ENCODE measurements at places on chromosomes 1 and 21. TPM values are rescaled to one million over a fixed set of nuclear protein-coding genes. Genes with fewer than 3 reads are reported as not detected.

DNA sequence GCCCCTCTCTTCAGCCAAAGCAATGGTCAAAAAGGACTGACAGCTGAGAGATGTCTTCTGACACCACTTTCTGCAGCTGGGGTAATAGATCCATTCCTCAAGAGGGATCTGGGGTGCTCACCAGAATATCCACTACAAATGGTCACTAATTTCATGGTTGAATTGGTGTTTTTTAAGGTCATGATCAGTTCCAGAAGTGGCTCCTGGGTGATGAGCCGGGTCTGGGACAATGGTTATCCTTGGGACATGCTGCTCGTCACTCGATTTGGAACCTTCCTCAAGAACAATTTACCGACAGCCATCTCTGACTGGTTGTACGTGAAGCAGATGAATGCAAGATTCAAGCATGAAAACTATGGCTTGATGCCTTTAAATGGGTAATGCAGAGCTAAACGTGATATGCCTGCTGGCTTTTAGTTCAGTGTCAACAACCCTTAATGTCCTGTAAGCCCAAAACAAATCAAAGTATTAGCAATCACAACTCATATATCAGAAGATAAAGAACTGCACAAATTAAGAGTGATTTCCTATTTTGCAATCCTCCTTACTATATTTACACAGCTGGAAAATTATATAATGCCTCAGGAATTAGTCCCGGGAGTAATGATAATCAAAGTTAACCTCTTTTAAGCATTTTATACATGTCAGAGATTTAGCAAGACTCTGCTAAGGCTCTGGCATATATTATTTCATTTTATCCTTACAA, 20.1 kb downstream of the FMO3 start:
- H3K27me3 ChIP-seq = no peaks in the 10 kb centered on the region
- no peak overlapping the region for H3K4me3 ChIP-seq
- no peaks in the 10 kb centered on the region for H3K36me3 ChIP-seq
- H3K27ac ChIP-seq = peak overlapping the region; percentile 65

GRCh38 chr1:245953876-245954660, 553.0 kb downstream of the SMYD3 start:
- H3K36me3 ChIP-seq = no peaks in the 10 kb centered on the region
- peak overlapping the region; percentile 39 for H3K4me3 ChIP-seq
- no peak for DNase-seq
- H3K27ac ChIP-seq = peak overlapping the region; percentile 69
- H3K27me3 ChIP-seq = no peaks in the 10 kb centered on the region
- peaks cover 15% of the 10 kb centered on the region for H3K4me1 ChIP-seq

DNA sequence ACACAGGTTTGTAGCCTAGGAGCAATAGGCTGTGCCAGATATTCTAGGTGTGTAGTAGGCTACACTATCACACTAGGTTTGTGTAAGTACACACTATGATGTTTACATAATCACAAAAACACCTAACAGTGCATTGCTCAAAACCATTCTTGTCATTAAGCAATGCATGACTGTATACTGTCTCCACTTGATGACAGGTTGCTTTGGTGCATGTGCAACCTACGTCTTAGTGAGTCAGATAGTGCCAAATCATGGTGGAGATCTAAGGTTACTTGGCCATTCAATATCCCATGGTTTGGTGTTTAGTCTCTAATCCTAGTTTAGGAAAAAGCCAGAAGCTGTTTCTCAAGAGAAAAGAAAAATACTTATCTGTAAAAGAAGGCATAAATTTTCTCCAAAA, 181.1 kb downstream of the KCNK2 start:
- DNase-seq = no peak
- H3K27me3 ChIP-seq = no peaks in the 10 kb centered on the region
- no peak overlapping the region for H3K4me3 ChIP-seq
- no peaks in the 10 kb centered on the region for H3K36me3 ChIP-seq
- H3K4me1 ChIP-seq = no peaks in the 10 kb centered on the region

GRCh38 chr1:231040019-231040799, at the start of gene FAM89A:
FAM89A (minus strand) TSS chr1:231040254; CDS start chr1:231040211, 43 bp downstream.
- H3K4me1 ChIP-seq = peaks cover 38% of the 10 kb centered on the region
- H3K4me3 ChIP-seq = peak within 1 kb of the TSS; percentile 66
- no peaks in the 10 kb centered on the region for H3K36me3 ChIP-seq
- H3K27ac ChIP-seq = peak within 1 kb of the TSS; percentile 74
- DNase-seq = peak; percentile 67
- H3K27me3 ChIP-seq = peaks cover 6% of the 10 kb centered on the region

GRCh38 chr1:31762726-31763670, 1.1 kb downstream of the ADGRB2 start:
- no peak overlapping the region for H3K4me3 ChIP-seq
- no peak overlapping the region for H3K27ac ChIP-seq
- H3K36me3 ChIP-seq = no peaks in the 10 kb centered on the region
- peak; percentile 72 for DNase-seq

Gene ZBTB18
- 26.8 TPM for total RNA-seq

DNA sequence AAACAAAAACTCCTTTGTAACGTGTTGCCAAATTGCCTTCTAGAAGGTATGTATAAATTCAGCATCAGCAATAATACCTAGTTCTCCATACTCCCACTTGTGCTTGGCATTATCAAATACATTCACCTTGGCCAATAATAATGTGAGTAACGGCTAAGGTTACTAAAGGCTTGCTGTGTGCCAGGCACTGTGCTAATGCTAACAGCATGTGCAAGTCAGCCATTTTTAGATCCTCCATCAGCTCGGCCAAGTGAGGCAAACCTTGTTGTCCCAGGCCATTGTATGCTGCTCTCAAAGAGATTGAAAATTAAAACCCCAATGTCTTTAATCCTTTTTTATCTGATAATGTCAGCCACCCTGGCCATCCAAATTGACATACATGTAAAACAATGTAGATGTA, 48.1 kb downstream of the STYXL2 start:
- no peak overlapping the region for H3K27ac ChIP-seq
- H3K27me3 ChIP-seq = peaks cover 6% of the 10 kb centered on the region
- no peak overlapping the region for H3K4me3 ChIP-seq
- DNase-seq = no peak
- no peaks in the 10 kb centered on the region for H3K36me3 ChIP-seq
- H3K4me1 ChIP-seq = no peaks in the 10 kb centered on the region

- DNase-seq = no peak
- H3K27me3 ChIP-seq = no peaks in the 10 kb centered on the region
- H3K27ac ChIP-seq = no peak overlapping the region
- peaks cover 28% of the 10 kb centered on the region for H3K36me3 ChIP-seq
- H3K4me3 ChIP-seq = no peak overlapping the region
Measured at GRCh38 chr21:37195059-37195458, 72.1 kb downstream of the VPS26C start.

Gene CYP4X1
- total RNA-seq = 0.90 TPM

Gene JMJD4
- total RNA-seq = 13.4 TPM

Gene EXTL1
- total RNA-seq = 6.0 TPM

Gene UTS2
- not detected for total RNA-seq

DNA sequence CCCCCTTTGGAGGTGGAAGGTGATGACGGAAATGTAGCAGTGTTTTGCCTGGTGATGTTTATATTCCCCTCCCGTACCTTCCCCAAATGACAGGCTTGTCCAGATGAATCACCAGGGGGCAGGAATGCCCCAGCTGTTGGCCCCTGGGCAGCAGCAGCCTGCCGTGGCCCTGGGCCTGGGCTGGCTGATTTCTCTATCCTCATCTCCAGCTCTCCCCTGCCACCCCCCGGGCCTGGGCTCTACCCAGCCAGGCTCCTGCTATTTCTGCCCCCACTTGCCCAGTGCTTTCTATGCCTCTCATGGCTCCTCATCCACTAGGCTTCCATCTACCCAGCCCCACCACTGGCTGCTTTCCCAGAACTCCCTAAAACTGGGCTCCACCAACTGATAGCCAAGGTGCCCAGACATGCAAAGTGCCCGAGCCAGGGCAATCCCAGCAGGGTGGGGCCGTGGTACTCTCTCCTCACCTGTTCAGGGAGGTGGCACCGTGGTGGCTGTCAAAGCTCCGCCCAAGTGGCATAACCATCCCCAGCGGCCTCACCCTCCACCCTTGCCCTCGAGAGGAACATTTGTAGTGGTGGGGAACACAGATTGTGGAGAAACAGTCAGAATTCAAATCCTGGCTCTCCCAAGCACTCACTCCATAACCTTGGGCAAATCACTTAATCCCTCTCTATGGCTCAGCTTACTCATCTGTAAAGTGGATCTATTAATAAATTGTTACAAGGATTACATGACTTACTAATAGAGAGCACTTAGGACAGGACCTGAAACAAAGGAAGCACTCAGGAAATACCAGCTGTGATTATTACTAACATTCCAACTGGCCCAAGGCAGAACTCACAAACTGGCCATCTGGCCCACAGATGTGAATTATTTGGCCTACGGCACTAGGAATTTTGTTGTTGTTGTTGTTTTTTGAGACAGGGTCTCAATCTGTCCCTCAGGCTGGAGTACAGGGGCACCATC, 12.8 kb upstream of the ECE1 start:
- H3K36me3 ChIP-seq = no peaks in the 10 kb centered on the region
- H3K27ac ChIP-seq = peak overlapping the region; percentile 18
- DNase-seq = no peak
- no peak overlapping the region for H3K4me3 ChIP-seq

DNA sequence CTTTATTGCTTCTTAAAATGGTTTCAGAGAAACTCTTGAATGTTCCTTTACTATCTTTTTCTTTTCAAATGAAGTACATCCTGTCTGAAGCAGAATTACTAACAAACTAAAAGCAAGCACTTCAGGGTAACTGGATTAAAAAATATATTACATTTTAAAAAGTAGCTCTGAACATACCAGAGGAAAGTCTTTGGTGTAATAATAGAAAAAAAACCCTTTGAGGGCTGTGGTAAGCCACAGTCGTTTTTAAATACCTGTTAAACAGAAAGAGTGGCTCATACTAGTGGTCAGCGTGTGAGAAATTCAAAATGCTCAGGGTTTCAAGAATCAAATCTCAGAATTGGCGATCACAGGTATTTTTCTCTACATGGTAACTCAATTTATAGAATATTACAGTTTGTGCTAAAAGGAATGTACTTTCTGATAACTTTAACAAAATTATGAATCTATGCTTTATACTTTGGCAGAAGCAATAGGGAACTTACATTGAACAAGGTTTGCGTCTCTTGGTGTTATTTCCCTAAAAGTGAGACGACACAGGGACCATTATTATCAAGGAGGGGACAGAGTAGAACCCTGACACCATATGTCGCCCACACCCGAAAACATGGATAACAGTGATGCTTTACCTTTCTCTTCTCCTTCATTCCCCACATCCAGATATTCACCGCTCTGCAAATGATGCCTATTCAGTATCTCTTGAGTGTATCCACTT, 97.0 kb upstream of the DPH5 start:
- H3K4me3 ChIP-seq = no peak overlapping the region
- H3K27ac ChIP-seq = no peak overlapping the region
- no peaks in the 10 kb centered on the region for H3K27me3 ChIP-seq
- no peaks in the 10 kb centered on the region for H3K36me3 ChIP-seq
- H3K4me1 ChIP-seq = peaks cover 6% of the 10 kb centered on the region

DNA sequence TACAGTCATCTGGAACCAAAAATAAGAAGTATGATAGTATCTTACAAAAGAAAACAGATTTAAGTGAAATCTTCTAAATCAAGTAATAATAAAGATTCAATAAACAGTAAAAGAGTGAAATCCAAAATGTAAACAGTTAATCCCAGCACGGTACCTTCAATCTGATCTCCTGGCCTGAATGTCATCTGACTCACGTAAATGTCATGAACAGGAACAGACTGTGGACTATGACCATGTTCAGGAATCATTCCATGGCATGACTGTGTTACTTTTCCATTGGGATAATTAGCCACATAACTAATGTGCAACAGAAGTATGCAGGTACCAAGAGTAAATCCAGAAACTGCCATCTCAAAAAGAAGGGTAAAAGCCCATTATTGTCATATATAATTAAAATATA, 18.0 kb downstream of the FRRS1 start:
- no peaks in the 10 kb centered on the region for H3K27me3 ChIP-seq
- DNase-seq = no peak
- H3K4me1 ChIP-seq = peaks cover 4% of the 10 kb centered on the region
- no peak overlapping the region for H3K27ac ChIP-seq
- no peaks in the 10 kb centered on the region for H3K36me3 ChIP-seq
- H3K4me3 ChIP-seq = no peak overlapping the region

Gene KLHL20
- total RNA-seq = 16.8 TPM

GRCh38 chr1:50917138-50918137, 42.6 kb downstream of the FAF1 start:
- DNase-seq = no peak
- H3K27me3 ChIP-seq = no peaks in the 10 kb centered on the region
- H3K27ac ChIP-seq = no peak overlapping the region
- peaks cover 21% of the 10 kb centered on the region for H3K4me1 ChIP-seq

DNA sequence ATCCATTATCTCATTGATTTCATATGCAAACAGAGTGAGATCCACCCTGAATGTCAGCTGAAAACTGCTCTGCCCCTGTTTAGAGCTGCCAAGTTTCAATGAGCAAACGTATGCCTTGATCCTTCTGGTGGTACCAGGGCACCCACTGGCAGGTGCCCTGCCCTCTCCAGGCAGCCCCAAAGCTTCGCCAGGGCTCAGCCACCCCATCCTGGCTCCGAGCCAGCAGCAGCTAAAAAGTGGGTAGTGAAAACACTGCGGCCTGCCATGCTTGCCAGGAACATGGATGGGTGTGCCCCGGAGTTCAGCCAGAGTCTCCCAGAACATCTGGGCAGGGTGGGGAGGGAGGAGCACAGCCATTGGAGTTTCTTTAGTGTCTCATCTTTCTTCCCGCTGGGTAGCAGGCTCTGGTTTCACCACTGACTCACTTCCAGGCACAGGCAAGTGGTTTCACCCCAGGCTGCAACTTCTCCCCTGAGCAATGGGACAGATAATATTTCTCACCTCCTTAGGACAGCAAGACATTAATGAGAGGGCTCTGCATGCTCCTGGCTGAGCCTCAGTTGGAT, 8.1 kb upstream of the LMX1A start:
- H3K27ac ChIP-seq = no peak overlapping the region
- no peaks in the 10 kb centered on the region for H3K36me3 ChIP-seq
- H3K4me1 ChIP-seq = no peaks in the 10 kb centered on the region
- H3K4me3 ChIP-seq = no peak overlapping the region
- H3K27me3 ChIP-seq = no peaks in the 10 kb centered on the region

Gene TNFSF18
- total RNA-seq = not detected

GRCh38 chr1:17441265-17441992, 2.0 kb upstream of the RCC2 start:
- no peaks in the 10 kb centered on the region for H3K36me3 ChIP-seq
- H3K4me1 ChIP-seq = peaks cover 7% of the 10 kb centered on the region
- H3K4me3 ChIP-seq = no peak overlapping the region
- no peaks in the 10 kb centered on the region for H3K27me3 ChIP-seq
- no peak overlapping the region for H3K27ac ChIP-seq

Gene ENAH
- 173 TPM for total RNA-seq

Gene RNU1-3
- 5,242 TPM for total RNA-seq
